ENCODE measurements at places on chromosomes 13 and 19. TPM values are rescaled to one million over a fixed set of nuclear protein-coding genes. Genes with fewer than 3 reads are reported as not detected.

DNA sequence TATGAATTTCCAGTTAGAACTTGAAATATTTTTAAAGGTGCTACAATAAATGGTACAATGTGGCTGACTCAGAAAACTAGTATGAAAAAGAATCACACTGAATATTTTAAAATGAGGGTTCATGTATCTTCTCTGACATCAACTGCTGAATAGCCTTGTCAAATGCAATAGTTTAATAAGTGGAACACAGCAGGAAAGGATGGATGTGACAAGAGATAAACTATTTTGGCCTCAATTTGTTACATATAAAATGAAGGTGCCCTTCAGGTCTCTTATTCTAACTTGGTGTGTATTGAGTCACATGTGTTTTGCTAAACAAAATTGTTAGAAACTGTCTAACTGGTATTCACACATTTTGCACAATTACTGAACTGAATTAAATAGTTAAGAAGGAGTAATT is 1018.4 kb upstream of the PCDH20 start:
- no peak for DNase-seq

The SCN1B gene
- 1.5 TPM for total RNA-seq

DNA sequence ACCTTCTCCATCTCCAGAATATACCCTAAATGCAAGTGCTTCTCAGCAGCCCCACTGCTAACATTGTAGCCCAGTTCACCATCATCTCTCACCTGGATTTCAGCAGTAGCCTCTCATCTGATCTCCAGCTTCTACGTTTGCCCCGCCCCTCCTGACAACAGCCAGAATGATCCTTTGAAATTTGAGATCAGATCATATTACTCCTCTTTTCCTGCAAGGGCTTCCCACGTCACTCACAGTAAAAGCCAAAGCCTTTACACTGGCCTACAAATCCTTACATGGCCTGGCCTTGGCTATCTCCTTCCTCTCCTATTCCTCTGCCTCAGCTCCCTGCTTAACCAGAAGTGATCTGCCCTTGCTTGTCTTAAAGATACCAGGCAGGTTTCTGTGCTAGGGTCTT is 94.3 kb upstream of the NBEA start:
- DNase-seq = no peak

DNA sequence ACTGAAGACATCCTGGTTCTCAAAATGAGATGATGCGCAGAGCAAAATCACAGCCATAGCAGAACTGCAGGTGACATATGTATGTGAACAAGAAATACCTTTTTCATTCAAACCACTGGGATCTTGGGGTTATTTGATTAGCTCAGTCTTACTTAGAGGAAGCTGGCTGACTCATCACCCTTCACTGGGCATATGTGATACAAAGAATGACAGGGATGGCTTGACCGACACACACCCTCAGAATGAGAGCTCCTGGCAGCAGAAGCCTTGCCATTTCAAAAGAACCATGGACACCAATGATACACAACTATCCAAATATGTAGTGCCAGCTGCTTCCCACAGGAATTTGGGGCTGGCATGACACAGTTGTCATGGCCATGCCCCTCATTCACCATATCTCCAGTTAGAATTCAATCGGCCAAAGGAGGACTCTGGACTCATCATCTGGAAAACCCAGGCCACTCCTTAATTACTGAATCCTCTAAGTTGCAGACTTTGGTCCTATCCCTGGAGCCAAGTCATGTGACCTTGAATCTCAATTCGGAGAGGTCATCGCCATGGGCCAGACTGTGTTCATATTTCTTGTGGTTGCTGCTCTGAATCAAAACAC is 115.8 kb downstream of the KATNAL1 start:
- no peak for DNase-seq

The WDR62 gene
- total RNA-seq = 2.1 TPM

- DNase-seq = no peak
Measured at GRCh38 chr13:91698308-91698707, 299.9 kb downstream of the GPC5 start.
